ENCODE measurements at places on chromosomes 6 and 20.
A peak's percentile ranks its signal among the peaks of the same experiment; 100 is the strongest.

GRCh38 chr6:119243657-119244056, 105.9 kb downstream of the MAN1A1 start:
- DNase-seq: no peak
- H3K4me1 ChIP-seq: no peaks in the 10 kb centered on the region
- H3K27me3 ChIP-seq: no peaks in the 10 kb centered on the region
- H3K4me3 ChIP-seq: no peak overlapping the region
- no peaks in the 10 kb centered on the region for H3K36me3 ChIP-seq

GRCh38 chr20:33685328-33686099, 671 bp downstream of the E2F1 start:
- peaks cover 45% of the 10 kb centered on the region for H3K36me3 ChIP-seq
- peak overlapping the region; percentile 69 for H3K27ac ChIP-seq
- no peaks in the 10 kb centered on the region for H3K27me3 ChIP-seq
- DNase-seq: peak; percentile 74

DNA sequence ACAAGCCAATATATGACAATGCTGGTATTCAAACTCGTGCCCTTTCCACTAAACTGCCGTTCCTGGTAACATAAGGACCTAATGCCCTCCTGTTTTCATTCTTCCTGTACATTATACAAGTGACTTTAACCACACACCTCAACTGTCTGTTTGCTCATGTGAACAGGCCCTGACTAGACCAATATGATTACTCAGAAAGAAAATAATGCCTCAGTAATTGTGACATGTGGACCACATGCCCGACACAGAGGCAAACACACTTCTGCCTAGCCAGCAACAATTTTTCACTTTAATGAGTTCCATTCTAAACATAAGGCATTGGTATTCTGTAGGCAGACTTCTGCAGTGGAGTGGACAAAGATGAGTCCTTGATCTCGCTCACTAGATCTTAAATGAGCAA, 30.0 kb downstream of the SLC22A16 start:
- H3K27ac ChIP-seq: no peak overlapping the region
- peaks cover 9% of the 10 kb centered on the region for H3K27me3 ChIP-seq
- H3K4me3 ChIP-seq: no peak overlapping the region
- no peaks in the 10 kb centered on the region for H3K4me1 ChIP-seq
- H3K36me3 ChIP-seq: no peaks in the 10 kb centered on the region
- DNase-seq: no peak

DNA sequence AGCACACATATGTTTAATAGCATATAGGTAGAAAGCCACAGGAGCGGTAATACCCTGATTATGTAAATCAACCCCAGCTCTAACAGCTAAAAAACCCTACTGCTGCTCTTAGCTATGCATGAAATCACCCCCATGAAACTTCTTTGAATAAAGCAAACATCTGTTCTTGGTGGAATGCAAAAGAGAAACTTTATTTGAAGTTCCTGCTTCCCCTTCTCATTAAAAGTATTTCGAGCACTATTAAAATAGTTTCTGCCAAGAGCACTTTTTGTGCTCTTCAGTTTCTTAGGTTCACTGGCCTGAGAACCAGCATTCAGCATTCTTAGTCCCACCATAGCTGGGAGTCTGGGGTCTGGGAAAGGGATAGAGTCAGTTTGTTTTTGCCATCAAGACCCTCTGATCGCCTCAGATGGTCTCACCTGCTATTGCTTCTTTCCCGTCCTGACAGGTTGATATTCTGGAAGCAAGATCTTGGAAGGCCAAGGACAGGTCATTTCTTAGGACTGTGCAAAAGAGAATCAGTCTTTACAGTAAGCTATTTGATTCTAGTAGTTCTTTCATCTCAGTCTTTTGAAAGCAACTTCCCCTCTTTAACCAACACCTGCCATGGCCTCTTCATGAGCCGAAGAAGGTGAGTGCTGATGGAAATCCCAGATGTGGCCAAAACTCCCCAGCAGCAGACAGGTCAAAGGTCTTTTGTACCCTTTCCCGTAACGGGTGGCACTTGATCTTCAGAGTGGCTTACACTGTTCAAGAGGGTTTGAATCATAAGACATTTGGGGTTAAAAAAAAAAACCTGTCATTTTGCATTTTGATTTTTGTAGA, 76.5 kb upstream of the TMEM170B start:
- H3K4me1 ChIP-seq: no peaks in the 10 kb centered on the region
- no peak overlapping the region for H3K4me3 ChIP-seq

- H3K27me3 ChIP-seq: no peaks in the 10 kb centered on the region
- no peak overlapping the region for H3K4me3 ChIP-seq
- no peak overlapping the region for H3K27ac ChIP-seq
- H3K36me3 ChIP-seq: peaks cover 60% of the 10 kb centered on the region
- peaks cover 41% of the 10 kb centered on the region for H3K4me1 ChIP-seq
- DNase-seq: no peak
Observed at GRCh38 chr20:33649201-33649681, 12.9 kb upstream of the C20orf144 start.
